Activated T-cell treated with anti-CD3 and anti-CD28 coated beads, Interleukin-2, amount 50 U/mL, for 48 hours (primary cell): ENCODE measurements at places on chromosomes 2 and 18.

GRCh38 chr2:120672526-120673204 is 63.0 kb upstream of the GLI2 start:
- no peak for DNase-seq

DNA sequence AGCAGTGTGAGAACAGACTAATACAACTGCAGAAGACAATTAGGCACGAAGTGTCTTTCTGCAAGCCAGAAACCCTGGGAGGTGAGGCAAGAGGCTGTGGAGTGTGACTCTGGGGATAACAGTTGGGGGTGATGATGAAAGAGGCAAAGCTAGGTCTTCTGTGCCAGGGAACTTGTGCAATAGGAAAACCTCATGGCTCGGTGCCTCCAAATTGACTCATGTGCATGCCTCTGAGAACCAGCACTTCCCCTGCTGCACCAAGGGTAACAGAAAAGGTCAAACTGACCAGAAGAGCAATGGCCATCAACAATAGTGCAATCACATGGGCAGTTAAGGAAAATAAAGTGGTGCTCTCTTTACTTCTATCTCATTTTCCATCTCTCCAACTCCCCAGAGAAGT is 136.4 kb downstream of the SCG2 start:
- no peak for DNase-seq

GRCh38 chr18:75723521-75724340 is 296.2 kb upstream of the SMIM21 start:
- no peak for DNase-seq

GRCh38 chr2:114368705-114369104 is 73.7 kb upstream of the DPP10 start:
- no peak for DNase-seq

DNA sequence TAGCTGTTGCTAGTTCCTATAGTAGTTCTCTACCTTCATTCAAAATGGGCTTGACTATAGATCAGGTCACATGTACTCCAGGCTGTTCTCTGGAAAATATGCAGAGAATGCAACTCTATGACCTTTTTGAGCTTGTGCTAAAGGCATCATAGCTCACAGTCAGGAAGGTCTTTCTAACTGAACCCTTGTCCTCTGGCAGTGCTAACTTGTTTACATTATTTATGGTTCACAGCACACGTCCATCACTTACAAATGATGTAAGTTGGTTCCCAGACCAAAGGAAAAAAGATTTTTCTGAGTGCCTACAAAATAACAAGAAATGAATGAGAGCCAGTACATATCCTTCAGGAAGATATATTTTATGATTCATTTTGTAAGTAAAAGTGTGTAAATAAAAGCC is 236.1 kb downstream of the GCA start:
- no peak for DNase-seq

DNA sequence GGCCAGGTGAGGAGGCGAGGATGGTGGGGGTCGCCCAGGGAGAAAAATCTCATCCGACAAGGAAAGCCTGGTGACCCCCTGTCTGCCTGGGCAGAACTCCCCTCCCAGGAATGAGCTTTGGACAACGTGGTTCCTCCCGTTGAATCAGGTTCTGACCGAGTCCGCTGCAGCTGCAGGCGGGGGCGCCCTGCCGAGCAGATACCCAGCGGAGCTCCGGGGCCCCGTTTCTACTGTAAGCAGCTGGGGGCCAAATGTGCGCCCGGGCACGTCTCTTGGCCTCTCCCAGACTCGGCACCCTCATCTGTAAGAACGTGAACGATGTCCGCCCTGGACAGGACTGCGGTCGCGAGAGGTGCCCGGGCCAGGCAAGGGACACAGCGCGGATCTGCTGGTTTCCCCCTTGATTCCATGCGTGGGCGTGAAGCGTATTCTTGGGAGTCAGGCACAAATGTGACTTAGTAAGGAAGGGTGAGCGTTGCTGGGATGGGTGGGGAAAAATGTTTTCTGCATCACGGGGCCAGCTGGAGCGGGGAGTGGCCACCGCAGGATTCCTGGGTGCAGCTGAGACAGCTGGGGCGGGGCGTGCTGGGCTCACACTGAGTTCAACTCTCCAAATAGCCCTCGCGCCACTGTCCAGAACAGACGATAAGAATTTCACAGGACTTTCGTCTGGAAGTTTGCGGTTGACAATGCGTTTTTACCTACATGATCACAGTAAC is 20.2 kb upstream of the TUBB6 start:
- DNase-seq: no peak

- no peak for DNase-seq
These were observed 191.3 kb upstream of the KCNJ3 start for GRCh38 chr2:154507186-154507585.

DNA sequence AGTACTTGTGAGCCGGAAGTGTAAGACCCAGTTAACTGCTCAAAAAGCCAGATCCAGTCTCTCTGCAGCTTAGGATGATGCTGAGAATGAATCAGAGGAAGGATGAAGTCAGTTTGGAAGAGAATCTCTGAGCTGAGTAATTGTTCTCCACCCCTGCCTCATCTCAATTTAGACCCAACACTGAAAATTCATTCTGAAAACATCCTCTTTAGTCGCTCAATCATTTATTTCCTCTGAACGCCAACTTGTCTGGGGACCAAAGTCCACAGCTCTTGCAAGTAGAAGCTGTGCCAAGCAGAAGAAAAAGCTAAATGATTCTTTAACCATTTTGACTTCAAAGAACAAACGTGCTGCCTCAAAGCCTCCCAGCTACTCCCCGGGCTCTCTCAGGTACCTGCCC is 177.1 kb upstream of the KLHL29 start:
- DNase-seq: no peak

DNA sequence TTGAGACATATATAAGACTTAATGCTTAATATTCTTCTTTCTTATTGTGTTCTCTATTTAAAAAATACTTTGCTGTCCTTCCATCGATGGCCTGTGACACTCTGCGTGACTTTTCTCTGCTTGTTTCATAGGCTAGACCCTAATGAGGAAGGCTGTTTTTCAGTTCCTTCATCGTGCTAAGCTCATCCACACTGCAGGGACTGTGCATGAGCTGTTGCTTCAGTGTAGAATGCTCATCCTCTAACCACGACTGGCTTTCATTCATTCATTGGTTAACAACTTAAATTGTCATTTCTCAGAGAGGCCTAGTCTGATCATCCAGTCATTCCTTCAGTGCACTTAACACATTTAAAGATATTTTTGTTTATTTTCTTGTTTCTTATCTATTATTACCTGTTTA is 134.4 kb downstream of the CCDC85A start:
- DNase-seq: no peak

- no peak for DNase-seq
These were observed 116.2 kb downstream of the GATA6 start for GRCh38 chr18:22285361-22286140.

DNA sequence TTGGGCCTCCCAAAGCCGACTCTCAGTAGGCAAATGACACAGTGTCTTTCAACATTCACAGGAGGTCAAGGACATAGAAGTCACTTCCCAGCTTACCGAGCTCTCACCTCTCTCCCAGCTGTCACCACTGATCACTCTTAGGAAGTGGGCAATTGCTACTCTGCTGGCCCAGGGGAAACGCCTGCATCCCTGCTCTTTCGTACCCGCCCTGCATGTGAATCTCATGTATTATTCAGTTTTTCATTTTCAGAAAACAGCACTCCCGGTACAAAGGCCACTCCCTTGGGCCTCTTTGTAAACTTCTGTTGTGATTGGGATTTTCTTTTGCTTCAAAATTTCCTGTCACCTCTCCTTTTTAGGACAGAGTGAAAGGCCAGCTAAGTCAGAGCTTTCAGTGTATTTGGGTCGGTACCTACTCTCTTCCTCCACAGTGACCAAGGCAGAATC is 15.4 kb downstream of the MRPL44 start:
- no peak for DNase-seq

- DNase-seq: no peak
These were observed 17.0 kb upstream of the FZD7 start for GRCh38 chr2:202016579-202017227.

DNA sequence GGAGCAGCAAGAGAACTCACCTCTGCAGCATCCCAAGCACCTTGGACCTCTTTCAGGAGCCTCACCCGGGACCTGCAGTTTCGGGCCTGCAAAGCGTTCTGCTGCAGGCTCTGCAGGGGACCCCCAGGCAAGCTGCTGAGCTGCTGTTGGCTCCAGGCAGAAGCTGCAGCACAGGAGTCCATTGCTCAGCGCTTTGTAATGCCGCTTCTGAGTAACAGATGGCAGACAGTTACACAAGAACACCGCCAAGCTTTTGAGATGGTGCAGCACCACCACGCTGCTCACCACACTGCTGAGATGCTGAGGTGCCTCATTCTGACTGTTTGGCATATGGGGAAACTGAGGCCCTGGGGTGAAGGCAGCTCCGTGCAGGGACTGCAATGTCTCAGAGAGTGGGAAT is 1.9 kb upstream of the GALNT14 start:
- DNase-seq: no peak

GRCh38 chr18:10074728-10075127 is 160.9 kb downstream of the VAPA start:
- DNase-seq: no peak

DNA sequence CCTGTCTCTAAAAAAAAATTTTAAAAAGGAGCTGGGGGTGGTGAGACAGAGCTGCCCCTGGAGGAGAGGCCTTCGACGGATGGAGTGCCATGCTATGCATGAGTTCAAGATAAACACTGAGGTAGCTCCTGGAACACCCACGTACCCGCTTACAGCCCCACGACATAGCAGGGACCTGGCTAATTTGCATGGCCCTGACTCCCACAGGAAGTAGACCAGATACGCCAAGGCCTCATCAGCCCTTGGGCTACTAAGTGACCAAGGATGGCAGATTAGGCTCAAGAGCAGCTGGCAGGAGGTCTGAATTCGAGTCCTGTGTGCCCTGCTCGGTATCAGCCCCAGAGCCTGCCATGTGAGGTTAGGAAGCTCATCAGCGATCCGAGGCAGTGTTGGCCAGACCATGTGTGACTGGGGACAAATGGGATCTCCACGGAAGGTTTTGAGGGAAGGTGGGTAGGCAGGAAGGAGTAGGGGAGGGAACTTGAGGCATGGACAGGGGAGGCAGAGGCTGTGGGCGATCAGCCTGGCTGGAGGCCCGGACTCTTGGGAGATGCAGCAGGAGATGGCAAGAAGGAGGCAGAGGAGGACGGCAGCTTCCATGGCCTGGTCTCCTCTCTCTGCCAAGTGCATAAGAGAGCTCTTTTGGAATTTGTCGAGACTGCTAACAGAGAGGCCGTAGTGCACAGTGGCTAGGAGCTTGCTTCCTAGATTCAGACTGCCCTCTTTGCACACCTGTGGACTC is 218.3 kb downstream of the GLI2 start:
- no peak for DNase-seq

DNA sequence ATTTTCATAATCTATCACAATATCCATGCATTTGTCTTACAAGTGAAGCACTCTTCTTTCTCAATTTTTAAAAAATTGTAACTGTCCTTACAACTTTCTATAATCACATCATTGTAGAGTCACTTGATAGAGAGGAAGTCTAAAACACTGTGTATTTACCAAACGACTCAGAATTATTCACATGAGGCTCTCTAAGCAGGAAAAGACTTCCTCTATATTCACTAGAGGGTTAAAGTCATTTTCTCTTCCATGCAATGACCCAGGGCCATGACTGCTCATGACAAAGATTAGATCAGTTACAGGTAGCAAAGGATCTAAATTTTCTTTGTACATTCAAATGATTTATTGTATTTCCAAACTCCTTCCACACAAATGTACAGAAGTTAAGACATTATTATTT is 9.0 kb upstream of the SLC1A4 start:
- DNase-seq: no peak

DNA sequence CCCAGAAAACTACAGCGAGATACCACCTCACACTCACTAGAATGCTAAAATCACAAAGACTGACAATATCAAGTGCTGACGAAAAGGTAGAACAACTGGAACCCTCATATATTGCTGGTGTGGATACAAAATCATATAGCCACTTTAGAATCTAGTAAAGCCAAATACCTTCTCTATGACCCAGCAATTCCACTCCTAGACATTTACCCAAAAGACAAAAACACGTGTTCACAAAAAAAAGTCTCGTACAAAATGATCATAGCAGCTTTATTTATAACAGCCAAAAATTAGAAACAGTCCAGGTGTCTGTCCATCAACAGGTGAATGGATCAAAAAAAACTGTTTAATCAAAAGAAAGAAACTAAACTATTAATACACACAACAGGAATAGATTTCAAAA is 126.6 kb downstream of the ZFP36L2 start:
- no peak for DNase-seq

GRCh38 chr2:53475766-53476165 is 291.8 kb upstream of the CHAC2 start:
- DNase-seq: no peak

- DNase-seq: no peak
These were observed 12.8 kb upstream of the TWSG1 start for GRCh38 chr18:9321736-9322135.

- DNase-seq: peak; percentile 15
These were observed 1.5 kb upstream of the LCT start for GRCh38 chr2:135838502-135838901.

DNA sequence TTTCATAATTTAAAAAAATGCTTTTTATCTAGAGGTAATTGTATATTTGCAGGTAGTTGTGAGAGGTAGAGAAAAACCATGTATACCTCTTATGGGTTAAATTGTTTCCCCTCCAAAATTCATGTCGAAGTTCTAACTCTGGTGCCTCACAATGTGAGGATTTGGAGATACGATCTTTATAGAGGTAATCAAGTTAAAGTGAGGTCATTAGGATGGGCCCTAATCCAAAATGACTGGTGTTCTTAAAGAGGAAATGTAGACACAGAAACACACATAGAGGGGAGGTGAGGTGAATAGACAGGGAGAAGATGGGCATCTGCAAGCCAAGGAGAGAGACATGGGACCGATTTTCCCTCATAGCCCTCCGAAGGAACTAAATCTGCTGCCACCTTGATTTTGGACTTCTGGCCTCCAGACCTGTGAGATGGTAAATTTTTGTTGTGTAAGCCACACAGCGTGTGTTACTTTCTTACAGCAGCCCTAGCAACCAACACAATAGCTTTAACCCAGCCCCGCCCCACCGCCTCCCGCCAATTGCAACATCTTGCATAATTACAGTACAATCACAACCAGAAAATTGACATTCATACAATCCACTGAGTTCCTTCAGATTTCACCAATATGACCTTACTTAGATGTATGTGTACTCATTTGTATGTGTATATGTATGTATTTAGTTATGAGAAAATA is 208.9 kb downstream of the MIB1 start:
- no peak for DNase-seq

- DNase-seq: no peak
These were observed 23.6 kb downstream of the INPP5D start for GRCh38 chr2:233083782-233084181.

GRCh38 chr18:45250479-45250878 is 364.8 kb upstream of the SLC14A2 start:
- no peak for DNase-seq

GRCh38 chr2:160334028-160334741 is 134.1 kb upstream of the ITGB6 start:
- peak; percentile 52 for DNase-seq

DNA sequence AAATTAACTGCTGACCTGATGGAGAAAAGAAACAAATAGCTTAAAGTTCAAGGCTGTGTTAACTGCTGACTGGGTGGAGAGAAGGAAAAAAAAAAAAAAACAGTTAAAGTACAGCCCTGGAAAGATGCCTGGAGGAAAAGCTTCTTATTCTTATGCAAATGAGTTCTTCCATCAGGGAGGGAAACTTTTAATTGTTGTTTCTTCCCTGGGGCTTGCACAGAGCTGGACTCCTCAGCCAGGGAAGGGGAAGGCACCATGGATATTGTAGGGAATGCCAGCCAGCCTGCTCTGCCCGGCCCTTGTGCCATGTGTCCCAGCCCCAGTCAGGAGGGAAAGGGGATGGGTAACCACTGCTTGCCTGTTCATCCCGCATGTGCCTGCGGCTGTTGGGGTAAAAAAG is 833.1 kb upstream of the CRIM1 start:
- DNase-seq: no peak

- no peak for DNase-seq
These were observed 67.7 kb downstream of the DPP4 start for GRCh38 chr2:162006337-162006736.
